Fibroblast of pulmonary artery (primary cell): ENCODE measurements at places on chromosomes 3 and 15.
A peak's percentile ranks its signal among the peaks of the same experiment; 100 is the strongest.

GRCh38 chr3:81763001-81763400, 1.6 kb upstream of the GBE1 start:
- no peak for DNase-seq

DNA sequence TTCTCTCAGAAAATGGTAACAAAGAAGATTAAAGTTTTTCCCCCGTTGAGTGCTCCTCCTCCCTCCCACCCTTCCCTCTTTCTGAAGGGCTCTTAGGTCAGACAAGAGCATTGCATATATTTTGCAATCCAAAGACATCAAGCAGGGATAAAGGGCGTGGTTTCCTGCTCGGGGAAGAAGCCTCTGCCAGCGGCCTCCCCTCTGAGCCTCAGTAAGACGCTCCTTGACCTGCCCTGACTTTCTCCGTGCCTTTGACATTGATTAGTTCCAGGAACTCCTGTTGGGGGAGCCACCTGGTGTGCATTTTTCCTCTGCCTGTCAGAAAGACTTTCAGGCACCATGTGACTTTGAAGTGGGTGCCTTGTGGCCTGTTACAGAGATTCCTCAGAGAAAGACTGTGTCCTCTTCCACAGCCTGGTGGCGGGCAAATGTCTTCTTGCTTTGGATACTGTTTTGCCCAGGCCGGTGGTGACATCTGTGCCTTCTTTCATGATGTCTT, 87.2 kb upstream of the TBL1XR1 start:
- DNase-seq: peak; percentile 54

GRCh38 chr3:61580982-61581643, 19.7 kb downstream of the PTPRG start:
- no peak for DNase-seq

DNA sequence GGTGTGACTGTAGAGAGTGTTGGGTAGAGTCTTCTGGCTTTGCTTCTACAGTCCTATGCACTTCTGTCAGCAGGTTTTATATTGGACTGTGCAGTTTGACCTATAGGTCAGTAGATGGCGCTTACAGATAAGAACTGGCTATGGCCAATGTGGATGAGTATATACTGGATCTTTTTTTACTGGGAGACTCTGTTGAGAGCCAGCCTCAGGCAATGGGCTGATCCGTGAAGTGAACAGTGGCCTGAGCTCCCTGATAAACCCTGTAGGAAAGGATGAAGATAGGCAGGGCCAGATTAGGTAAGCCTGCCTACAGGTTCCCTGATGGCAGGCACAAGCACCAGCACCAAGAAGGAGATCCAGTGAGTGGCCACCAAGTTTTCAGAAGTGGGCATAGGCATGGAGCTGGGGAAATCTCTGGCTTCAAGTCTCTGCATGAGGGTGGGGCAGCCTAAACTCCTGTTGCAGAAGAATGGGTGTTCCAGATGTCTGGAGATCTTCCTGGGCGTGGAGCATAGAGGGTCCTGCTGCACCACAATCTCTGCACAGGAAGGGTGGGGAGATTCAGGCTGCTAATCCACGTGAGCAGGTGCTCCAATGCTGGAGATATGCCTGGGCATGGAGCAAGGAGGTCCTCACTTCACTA, 326.0 kb upstream of the SGO1 start:
- peak; percentile 72 for DNase-seq

- DNase-seq: no peak
Measured at GRCh38 chr3:28576614-28577200, 228.1 kb upstream of the AZI2 start.
